SK-N-SH (cell line): ENCODE measurements at places on chromosomes 1 and 21.
A peak's percentile ranks its signal among the peaks of the same experiment; 100 is the strongest.

DNA sequence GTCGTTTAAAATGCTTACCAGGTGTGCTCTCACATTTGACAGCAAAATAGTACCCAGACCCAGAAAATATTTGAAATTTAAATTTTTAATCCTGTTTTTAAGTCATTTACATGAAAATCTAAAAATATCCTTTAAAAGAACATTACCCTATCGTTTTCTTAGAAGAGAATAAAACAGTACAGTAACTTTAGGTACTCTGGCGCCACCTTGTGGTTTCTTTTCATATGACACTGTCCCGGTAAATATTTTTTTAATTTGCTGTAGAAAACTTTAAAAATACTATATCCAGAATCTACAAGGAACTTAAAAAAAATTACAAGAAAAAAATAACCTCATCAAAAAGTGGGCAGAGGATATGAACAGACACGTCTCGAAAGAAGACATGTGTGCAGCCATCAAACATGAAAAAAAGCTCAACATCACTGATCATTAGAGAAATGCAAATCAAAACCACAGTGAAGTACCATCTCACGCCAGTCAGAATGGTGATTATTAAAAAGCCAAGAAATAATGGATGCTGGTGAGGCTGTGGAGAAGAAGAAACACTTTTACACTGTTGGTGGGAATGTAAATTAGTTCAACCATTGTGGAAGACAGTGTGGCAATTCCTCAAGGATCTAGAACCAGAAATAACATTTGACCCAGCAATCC is 129.2 kb downstream of the RGS21 start:
- no peaks in the 10 kb centered on the region; the same call in 1 of the 2 replicates for H3K4me1 ChIP-seq
- no peaks in the 10 kb centered on the region for H3K36me3 ChIP-seq
- no peak overlapping the region for H3K27ac ChIP-seq
- DNase-seq: no peak
- no peak overlapping the region for H3K4me3 ChIP-seq

DNA sequence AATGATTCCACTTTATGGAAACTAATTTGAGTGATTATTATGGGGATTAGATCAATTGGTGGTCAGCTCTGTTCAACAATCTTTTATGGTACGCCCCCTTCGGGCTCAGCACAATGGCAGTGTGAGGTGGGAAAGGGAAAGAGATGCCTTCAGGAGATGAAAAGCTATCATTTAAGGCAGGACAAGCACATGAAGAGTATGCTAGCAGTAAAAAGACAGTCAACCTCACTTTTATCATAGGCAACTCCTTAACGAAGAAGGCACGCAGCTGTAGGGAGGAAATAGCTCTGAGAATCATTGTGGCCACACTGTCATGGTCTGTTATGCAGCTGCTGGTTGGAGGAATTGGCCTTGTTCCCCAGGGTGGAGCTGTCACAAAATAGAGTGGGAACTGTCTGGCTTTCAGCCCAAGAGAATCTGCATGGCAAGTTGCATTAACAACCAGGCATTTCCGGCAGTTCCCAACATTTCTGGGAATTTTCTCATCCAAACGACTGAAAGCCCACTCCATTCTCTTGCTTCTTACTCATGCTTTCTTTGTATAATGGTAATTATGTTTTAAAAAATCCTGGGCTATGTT is 54.4 kb upstream of the BCL10 start:
- no peaks in the 10 kb centered on the region; the same call in none of the 2 replicates for H3K36me3 ChIP-seq
- peak overlapping the region; percentile 9; the same call in 1 of the 2 replicates for H3K4me3 ChIP-seq
- no peak for DNase-seq
- peak overlapping the region; percentile 90 for H3K27ac ChIP-seq

- H3K27ac ChIP-seq: peak overlapping the region; percentile 53; the same call in 1 of the 2 replicates
- H3K4me3 ChIP-seq: no peak overlapping the region
- H3K4me1 ChIP-seq: no peaks in the 10 kb centered on the region
- no peaks in the 10 kb centered on the region for H3K27me3 ChIP-seq
- H3K36me3 ChIP-seq: no peaks in the 10 kb centered on the region
Observed at GRCh38 chr21:26850116-26850643, 5.0 kb upstream of the ADAMTS1 start.

DNA sequence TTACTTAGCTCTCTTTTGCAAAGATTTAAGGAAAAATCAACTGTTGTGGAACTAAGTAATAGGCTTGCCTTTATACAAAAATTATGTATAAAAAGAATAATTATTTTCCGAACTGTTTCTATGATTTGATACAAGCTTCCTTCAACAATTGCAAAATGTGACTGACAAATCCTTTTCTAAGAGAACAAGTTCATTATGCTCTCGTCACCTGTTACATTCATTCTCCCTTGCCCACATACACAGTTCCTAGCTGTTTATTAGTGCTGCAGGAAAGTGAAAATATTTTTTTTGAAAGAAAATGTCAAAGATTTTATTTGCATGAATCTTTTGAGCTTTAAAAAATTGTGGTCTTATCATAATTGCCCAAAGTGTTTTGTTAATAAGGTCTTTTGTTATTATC is 466.2 kb downstream of the USP25 start:
- H3K4me1 ChIP-seq: no peaks in the 10 kb centered on the region; the same call in 1 of the 2 replicates
- H3K27me3 ChIP-seq: no peaks in the 10 kb centered on the region
- no peak overlapping the region for H3K4me3 ChIP-seq
- no peaks in the 10 kb centered on the region for H3K36me3 ChIP-seq
- DNase-seq: no peak

DNA sequence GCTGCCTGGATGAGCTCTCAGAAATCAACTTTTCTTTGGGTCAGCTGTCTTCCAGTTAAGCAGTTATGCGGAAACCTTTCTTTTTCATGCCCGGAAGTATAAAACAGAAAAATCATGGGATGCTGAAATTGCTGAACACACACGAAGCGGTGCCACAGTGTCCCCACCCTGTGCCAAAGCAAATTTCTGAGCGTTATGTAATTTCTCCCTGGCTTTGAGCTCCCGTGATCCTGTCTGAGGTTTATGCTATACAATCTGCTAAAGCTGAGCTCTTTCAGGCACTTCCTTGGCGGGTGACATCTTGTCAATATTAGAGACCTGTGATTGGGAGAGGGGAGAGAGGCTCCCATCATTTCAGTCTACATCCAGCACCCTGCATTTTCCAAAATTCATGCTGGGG is 201.7 kb downstream of the ROR1 start:
- H3K4me3 ChIP-seq: no peak overlapping the region
- no peaks in the 10 kb centered on the region for H3K36me3 ChIP-seq
- peaks cover 5% of the 10 kb centered on the region for H3K4me1 ChIP-seq
- no peak for DNase-seq

- peak overlapping the region; percentile 82 for H3K4me3 ChIP-seq
- H3K4me1 ChIP-seq: peaks cover 12% of the 10 kb centered on the region; the same call in 1 of the 2 replicates
- no peaks in the 10 kb centered on the region for H3K36me3 ChIP-seq
- DNase-seq: no peak
- no peaks in the 10 kb centered on the region for H3K27me3 ChIP-seq
Observed at GRCh38 chr1:8815582-8816151, 1.8 kb downstream of the RERE start.

DNA sequence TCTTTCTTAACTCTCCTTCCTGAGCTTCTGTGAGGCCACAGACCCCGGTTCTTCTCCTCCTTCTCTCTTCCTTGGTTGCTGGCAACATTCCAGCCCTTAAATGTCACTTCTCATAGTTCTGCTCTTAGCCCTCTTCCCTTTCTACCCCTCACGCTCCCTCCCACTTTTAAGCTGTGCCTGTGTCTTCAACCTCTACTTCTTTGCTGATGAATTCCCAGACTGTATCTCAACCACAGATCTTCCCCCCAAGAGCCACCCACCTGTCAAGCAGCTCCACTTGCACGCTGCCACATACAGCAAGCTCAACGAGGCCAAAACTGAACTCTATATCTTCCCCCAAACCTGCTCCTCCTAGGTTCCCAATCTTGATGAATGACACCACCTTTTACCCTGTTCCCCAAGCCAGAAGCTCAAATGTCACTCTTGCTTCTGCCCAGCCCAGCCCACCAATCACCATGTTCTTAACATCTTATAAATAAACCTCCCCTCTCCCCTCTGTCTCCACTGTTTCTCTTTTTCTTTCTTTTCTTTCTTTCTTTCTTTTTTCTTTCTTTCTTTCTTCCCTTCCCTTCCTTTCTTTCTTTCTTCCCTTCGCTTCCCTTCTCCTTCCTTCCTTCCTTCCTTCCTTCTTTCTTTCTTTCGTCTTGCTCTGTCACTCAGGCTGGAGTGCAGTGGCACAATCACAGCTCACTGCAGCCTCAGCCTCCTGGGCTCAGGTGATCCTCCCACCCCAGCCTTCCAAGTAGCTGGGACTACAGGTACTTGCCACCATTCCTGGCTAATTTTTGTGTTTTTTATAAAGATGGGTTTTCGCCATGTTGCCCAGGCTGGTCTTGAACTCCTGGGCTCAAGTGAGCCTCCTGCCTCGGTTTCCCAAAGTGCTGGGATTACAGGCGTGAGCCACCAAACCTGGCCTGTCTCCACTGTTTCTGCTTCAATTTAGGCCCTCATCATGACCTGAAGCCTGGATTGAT is 19.8 kb upstream of the PTP4A2 start:
- H3K4me1 ChIP-seq: peaks cover 17% of the 10 kb centered on the region
- no peak for DNase-seq
- H3K4me3 ChIP-seq: no peak overlapping the region
- no peaks in the 10 kb centered on the region for H3K36me3 ChIP-seq
- no peak overlapping the region for H3K27ac ChIP-seq

- H3K36me3 ChIP-seq: peaks cover 68% of the 10 kb centered on the region
- H3K27ac ChIP-seq: peak overlapping the region; percentile 2; the same call in 1 of the 2 replicates
- H3K4me3 ChIP-seq: no peak overlapping the region
- H3K4me1 ChIP-seq: peaks cover 66% of the 10 kb centered on the region
Observed at GRCh38 chr1:93670141-93670540, 11.5 kb downstream of the BCAR3 start.

DNA sequence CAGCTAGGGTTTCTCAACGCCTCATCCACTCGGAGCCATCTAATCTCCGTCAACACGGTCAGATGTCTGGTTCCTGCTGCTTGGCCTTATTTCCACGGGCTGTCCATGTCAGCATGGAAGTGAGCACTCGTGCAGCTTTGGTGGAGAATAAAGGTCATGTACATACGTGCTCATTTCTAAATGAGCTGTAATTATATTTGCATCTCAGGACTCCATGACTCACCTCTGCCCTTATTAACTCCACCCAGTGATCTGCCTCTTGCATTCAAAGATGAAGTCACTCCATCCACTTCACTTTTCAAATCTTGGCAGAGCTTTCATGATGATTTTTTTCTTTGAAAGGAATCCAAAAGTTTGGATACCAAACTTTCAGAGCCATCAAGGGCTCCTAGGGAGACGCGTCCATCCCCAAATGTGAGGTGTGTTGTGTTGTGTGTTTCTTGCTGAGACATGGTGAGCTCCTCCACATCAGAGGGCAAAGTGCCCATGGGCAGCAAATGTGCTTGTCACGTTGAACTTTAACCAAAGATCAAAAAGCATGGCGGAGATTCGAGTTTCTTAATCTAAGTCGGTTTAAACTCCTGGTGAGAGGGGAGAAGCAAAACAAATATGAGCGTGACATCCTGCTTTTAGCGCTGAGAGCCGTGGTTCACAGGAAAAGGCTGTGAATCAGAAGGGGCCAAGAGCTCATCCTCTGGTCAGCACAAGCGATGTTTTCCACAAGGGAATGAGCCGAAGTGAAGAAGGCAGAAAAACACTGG is 68.6 kb upstream of the ERRFI1 start:
- no peaks in the 10 kb centered on the region for H3K36me3 ChIP-seq

- no peak for DNase-seq
- no peaks in the 10 kb centered on the region for H3K4me1 ChIP-seq
- no peak overlapping the region for H3K4me3 ChIP-seq
Observed at GRCh38 chr1:53619367-53620060, 119.5 kb downstream of the GLIS1 start.

GRCh38 chr1:78570539-78570938 is 49.7 kb upstream of the IFI44L start:
- no peaks in the 10 kb centered on the region for H3K36me3 ChIP-seq
- no peak overlapping the region for H3K4me3 ChIP-seq
- H3K4me1 ChIP-seq: no peaks in the 10 kb centered on the region
- no peak overlapping the region for H3K27ac ChIP-seq
- no peaks in the 10 kb centered on the region for H3K27me3 ChIP-seq

GRCh38 chr21:37251294-37251634 is 15.9 kb downstream of the VPS26C start:
- H3K27me3 ChIP-seq: no peaks in the 10 kb centered on the region
- no peak overlapping the region for H3K27ac ChIP-seq
- no peaks in the 10 kb centered on the region for H3K36me3 ChIP-seq

DNA sequence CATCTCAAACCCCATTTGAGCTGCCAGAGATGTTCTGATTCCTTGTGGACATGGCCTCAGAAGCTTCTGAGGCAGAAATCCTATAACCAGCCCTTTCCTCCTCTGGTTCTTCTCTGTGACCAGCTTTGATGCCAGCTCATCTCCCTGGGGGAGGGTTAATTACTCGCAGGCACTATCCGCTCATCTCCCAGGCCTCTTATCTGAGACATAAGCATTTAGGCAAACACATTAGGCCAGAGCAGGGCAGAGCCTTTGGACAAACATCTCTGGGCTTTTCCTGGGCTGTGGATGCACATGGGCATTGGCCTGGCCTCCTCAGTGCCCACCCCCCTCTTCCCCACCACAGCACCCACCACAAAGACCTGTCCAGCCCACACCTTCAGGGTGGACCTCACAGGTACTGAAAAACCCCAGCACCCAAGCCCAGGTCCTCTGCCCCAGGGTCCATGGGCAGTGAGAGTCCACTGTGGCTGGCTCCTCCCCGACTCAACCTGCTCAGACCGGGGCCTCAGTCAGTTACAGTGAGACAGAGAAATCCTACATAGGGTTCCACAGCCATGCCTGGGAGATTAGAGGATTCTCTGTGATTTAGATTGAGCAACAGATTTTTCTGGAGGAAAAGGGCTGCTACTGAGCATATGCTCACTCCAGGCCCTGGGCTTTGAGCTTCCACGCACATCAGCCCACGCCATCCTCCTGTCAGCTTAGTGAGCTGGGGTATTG is 26.9 kb downstream of the IGSF21 start:
- H3K4me1 ChIP-seq: no peaks in the 10 kb centered on the region
- H3K27ac ChIP-seq: peak overlapping the region; percentile 98
- H3K4me3 ChIP-seq: no peak overlapping the region
- DNase-seq: peak; percentile 77
- no peaks in the 10 kb centered on the region for H3K27me3 ChIP-seq
- no peaks in the 10 kb centered on the region for H3K36me3 ChIP-seq

DNA sequence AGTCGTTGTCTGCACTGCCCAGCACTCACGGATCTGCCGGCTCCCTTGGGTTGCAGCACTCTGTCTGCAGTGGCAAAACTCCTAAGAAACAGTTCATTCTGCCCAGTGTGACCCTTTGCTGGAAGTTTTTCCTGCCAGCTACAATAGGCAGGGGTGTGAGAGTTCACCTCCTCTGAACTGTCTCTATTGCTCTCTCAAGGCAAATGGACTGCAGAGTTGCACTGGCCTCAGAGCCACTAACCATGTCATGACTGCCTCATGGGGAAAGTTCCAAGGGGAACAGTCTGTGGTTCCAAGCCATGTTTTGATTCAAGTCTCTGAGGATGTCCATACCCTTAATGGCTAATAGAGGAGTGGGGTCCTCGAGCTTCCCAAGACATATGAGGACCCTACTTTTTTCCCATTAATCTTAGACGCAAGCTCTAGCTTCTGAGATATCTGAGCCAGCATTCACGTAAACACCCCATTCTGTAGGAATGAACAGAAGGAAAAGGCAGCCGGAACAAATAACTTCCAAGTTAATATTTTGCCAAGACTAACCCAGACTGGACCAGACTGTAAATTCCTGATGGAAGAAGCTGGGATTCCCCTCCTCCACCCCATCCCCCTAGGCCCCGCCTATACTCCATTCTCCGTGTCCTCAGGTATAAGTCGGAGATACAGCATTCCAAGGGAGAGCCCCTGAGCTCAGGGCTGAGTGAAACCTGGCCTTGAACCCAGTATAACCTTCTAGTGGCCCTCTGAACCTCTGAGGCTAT is 93.8 kb upstream of the AKT3 start:
- no peak overlapping the region for H3K27ac ChIP-seq
- no peaks in the 10 kb centered on the region for H3K4me1 ChIP-seq
- H3K4me3 ChIP-seq: no peak overlapping the region
